ENCODE measurements at places on chromosomes 3 and 15.

- DNase-seq, result no peak
These were observed 21.4 kb upstream of the CHST2 start for GRCh38 chr3:143098032-143098764.

DNA sequence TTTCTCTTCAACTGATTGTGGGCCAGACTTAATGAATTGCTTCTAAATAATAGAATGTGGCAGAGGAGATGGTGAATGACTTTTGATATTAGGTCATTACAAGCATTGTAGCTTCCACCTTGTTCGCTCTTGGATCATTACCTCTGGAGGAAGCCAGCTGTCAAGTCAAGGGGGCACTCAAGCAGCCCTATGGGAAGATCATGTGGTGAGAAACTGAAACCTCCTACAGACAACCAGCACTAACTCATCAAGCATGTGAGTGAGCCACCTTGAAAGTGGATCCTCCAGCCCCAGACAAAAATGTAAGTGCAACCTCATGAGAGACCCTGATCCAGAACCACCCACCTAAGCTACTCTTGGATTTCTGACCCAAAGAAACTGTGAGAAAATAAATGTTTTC lies 109.8 kb upstream of the TBC1D5 start:
- DNase-seq, result no peak

- no peak for DNase-seq
These were observed 72.0 kb upstream of the LRTM1 start for GRCh38 chr3:54999811-55000210.

- no peak for DNase-seq
These were observed 15.7 kb upstream of the GRIP2 start for GRCh38 chr3:14555835-14556234.

- DNase-seq, result no peak
These were observed 902 bp upstream of the ZCWPW2 start for GRCh38 chr3:28347374-28348264.

- DNase-seq, result no peak
These were observed 91.4 kb upstream of the LRIG1 start for GRCh38 chr3:66592016-66592761.

DNA sequence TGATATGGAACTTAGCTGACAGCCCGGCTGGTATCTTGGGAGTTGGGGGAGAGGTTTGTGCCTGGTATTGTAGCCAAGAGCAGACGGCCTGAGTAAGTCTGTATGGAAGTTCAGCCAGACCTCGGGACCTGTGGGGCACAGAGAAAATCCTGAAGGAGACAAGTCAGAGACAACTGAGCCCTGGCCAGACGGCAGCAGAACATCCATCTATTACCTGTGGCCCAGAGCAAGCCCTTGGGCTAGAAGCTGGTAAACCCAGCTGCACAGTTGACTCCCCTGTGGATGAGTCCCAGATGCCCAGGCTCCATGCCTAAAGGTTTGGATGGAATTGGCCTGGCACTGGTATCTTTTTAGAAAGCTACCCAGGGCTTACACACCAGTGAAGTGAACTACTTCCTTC lies 70.4 kb upstream of the DLG1 start:
- DNase-seq, result no peak

GRCh38 chr3:12004741-12005513 lies 739 bp downstream of the SYN2 start:
- no peak for DNase-seq

DNA sequence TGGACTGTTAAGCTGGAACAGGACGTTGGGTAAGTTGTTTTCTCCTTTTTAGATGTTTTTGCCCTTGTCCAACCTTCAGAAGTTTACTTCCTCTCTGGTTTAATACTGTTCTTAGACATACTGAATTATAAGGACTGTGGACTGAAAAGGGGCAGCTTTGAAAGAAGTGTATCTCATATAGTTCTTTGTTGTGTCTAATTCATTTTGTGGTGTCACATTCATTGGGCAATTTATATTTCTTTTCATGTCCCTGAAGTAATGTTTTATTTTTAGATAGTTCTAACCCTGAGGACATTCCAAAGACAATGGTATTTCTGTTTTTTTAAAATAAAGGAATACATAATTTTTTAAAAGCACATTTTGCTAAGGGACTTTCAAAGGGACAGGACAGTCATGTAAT lies 45.2 kb downstream of the TMEM108 start:
- DNase-seq, result no peak

DNA sequence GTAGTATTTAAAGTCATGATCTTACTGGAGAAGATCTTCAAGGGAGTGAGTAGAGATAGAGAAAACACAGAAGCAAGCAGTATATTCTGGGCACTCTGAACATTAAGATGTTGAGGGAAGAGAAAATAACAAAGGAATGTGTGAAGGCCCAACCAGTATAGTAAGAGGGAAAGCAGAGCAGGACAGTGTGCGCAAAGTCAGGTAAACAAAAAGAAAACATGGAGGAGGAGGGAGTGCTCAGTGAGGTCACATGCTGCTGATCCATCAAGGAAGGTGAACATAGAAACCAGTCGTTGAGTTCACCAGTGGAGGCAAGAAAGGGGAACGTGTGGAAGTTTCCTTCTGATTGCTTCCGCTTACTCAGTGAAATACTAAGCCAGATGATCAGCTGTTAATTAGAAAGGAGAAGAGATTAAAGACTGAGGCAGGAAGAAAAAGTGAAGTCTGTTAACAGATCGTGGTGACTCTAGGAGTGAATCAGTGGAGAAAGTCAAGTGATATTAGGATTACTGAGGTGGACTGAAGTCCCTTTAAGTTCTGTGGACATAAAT lies 47.2 kb downstream of the OPA1 start:
- no peak for DNase-seq

- no peak for DNase-seq
These were observed 19.8 kb upstream of the GYG1 start for GRCh38 chr3:148971401-148972163.

DNA sequence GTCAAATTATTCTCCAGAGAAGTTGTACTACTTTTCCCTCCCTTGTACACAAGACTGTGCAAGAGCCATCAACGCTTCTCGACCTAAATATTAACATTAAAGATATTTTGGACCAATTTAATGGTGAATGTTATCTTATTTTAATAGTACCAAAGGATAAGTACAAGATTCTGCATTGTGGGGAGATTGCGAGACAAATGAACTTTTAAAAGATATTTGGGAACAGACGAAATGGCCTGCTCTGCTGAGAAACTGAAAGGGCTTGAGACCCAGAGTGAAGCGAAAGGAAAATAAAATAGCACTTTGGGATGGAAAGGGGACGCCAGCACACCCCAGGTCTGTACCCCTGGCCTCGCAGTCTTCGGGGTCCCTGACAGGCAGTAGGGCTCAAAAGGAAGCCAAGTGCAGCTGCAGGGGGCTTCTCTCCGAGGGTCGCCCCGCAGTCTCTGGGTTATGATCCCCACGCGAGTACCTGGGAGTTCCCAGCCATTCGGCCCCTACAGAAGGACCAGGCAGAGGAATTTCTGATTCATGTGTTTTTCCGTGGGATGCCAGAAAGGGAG lies 97.6 kb upstream of the VGLL3 start:
- DNase-seq, result no peak

DNA sequence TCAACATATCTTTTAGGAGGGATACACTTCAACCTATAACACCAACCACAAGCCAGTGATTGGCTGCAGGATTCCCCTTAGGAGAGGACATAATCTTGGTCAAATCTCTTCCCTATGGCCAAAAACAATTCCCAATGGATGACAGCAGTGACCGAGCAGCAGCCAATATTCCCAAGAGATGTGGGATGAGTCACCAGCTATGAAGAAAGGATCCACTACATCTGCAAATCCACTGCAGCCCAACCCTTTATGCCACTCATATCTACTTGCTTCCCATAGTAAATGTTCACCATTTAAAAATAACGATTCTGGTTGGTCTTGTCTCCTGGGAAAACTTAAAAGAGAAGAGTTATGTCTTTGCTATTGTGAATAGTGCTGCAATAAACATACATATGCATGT lies 4.5 kb upstream of the IQCF5 start:
- no peak for DNase-seq

- peak; percentile 4 for DNase-seq
These were observed 230.4 kb upstream of the CHRM5 start for GRCh38 chr15:33737687-33738601.

- no peak for DNase-seq
These were observed 230.2 kb downstream of the OCA2 start for GRCh38 chr15:27868828-27869404.

- no peak for DNase-seq
These were observed 1057.2 kb downstream of the NAALADL2 start for GRCh38 chr3:175916191-175916934.

DNA sequence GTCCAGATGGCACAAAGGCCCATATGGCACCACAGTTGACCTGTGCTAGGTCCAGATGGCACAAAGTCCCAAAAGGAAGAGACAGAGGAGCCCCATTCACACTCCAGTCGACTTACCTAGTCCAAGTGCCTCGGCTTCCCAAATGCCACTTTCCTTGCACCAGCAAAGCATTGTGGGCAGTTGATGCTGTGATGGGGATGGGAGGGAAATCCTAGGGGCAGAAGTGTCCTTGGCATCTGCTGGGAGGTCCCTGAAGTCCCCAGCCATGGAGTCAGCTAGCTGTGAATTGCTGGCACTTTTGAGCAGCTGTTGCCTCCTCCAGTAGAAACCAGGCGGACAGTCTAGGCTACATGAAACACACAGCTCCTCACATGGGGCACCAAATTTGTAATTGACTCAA lies 60.3 kb upstream of the SIAH2 start:
- DNase-seq, result no peak

GRCh38 chr15:71970435-71970834 lies 147.5 kb downstream of the MYO9A start:
- no peak for DNase-seq

DNA sequence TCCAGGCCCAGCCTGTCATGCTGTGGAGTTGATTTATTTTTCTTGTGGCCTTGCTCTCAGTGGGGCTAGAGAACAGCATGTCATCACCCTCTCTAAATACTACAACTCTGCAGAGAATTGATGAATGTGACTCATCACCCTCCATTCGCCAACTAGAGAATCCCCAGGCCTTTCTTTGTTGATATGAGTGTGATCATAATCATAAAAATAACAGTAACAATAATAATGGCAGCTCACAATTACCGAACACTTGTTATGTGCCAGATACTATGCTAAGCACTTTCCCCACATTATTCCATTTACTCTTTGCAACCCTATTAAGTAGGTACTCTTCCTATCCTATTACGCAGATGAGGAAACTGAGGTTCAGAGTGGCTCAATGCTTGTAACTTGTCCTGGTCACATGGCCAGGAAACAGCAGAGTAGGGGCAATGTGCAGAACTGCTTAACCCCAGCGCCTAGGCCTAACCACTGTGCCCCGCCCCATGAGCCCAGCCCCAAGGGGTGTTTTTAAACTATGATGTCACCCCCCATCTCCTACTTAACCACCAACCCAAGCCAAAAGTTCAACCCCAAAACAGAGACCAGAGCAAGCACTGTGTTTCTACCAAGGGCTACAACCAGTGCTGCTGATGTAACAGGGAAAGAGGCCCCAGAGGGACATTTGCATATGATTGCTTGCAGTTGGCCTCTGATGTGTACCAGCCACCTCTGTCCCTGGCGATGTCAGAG lies 104.5 kb downstream of the ADCY5 start:
- DNase-seq, result no peak

DNA sequence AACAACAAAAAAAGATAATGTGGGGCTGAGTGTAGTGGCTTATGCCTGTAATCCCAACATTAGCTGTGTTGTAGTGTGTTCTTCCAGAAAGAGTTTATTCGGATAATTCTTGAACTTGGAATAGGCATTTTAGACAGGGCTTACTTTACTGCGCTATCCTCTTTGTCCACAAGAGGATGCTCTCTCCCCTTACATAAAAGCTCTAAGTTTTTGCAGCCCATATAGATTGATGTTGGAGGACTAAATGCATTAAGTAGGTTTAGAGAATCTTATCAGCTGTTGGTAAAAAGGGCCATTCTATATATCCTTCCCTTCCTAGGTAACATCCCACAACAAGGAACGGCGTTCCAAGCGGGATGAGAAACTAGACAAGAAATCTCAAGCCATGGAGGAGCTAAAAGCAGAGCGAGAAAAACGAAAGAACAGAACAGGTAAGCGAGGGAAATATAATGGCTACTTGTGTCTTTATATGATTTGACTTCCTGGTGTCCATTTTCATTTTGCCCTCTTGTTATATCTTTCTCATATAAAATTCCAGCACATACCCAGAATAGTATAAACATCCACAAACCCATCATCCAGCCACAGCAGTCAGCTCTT lies 27.8 kb upstream of the ITPKA start:
- DNase-seq, result peak; percentile 65

DNA sequence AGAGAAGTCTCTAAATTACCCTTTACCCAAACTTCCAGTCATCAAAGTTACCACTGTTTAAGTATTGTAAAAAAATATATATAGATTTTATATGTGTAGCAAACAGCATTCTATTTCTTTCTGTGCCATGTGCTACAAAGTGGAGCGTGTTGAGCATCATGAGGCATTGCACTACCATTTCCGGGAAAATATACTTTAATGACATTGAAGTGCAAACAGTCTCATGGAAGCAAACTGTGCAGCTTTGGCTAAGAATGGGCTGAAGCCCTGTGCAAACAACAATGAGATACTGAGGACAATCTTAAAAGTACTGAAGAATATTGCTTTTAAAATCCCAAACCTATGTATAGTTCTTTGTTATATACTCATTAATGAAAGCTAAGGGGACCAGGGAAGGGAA lies 6.5 kb upstream of the RPL22L1 start:
- DNase-seq, result no peak

DNA sequence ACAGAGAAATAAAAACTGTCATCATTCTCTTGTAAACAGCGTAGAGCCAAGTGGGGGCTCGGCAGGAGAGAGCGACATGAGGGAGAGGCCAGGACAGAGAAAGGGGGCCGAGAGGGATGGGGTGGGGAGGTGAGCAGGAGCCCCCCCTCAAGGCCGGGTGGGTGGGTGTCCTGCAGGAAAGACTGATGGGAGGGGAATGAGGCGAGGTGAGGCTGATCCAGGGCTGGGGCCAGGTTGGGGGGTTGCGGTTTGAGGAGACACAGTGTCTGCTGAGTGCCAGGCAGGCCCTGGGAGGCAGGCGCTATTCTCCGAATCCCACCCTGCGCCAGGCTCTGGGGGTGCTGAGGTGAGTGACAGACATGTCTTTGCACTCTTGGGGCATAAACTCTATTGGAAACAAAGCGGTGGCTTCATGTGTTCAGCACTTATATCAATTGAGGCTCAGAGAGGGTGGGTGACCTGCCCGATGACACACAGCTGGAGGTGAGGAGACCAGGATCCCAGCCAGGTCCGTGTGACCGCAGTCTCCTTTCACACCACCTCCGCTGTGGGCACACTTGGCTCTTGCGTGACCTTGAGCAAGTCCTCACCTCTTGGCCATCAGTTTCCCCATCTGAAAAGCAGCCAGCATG lies 19.6 kb upstream of the CSPG4 start:
- no peak for DNase-seq

- DNase-seq, result no peak
These were observed 6.5 kb upstream of the TM4SF18 start for GRCh38 chr3:149339931-149340309.

DNA sequence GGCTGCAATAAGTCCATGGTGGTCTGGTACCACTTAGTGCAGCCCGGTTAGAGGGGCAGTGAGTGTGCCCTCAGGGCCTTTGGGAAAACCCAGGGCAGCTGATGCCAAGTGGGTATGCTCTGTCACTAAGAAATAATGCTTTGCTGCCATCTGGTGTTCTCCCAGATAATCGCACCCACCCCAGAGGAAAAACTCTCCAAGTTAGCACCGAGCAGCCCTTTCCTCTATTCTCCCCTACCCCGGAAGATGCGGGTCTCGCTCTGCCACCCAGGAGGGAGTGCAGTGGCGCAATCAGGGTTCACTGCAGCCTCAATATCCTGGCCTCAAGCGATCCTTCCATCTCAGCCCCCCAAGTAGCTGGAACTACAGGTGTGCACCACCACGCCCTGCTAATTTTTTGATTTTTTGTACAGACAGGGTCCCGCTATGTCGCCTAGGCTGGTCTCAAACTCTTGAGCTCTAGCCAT lies 21.3 kb upstream of the DAPK2 start:
- DNase-seq, result peak; percentile 68
